ENCODE measurements at places on chromosomes 6 and 20.
A peak's percentile ranks its signal among the peaks of the same experiment; 100 is the strongest.

DNA sequence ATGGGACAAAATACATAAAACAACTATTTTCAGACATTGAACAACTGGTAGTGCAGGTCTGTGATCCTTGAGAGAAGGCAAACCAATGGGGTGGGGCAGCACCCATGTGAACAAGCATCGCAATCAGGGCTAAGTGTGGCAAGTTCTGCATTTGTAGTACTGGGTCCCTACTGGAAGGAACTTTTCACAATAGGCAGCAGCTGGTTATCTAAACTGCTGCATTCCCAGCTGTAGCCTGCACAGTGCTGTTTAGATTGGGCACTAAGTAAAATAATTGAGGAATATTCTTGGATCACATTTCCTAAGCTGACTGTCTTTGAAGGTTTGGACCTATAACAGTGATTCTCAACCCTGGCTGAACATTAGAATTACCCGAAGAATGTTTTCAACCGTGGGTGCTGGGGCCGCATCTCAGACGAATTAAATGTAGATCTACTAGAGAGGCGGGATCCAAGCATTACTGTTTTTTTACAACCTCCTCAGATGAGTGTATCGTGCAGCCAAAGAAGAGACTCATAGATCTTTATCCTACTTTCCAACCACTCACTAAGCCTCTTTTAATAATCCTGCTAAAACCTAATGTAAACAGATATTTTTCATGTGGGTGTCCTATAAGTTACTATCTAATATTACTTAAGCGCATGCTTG lies 12.4 kb upstream of the MAP3K4 start:
- no peak for DNase-seq

- no peak for DNase-seq
Observed at GRCh38 chr6:80380566-80380965, 274.1 kb downstream of the BCKDHB start.

DNA sequence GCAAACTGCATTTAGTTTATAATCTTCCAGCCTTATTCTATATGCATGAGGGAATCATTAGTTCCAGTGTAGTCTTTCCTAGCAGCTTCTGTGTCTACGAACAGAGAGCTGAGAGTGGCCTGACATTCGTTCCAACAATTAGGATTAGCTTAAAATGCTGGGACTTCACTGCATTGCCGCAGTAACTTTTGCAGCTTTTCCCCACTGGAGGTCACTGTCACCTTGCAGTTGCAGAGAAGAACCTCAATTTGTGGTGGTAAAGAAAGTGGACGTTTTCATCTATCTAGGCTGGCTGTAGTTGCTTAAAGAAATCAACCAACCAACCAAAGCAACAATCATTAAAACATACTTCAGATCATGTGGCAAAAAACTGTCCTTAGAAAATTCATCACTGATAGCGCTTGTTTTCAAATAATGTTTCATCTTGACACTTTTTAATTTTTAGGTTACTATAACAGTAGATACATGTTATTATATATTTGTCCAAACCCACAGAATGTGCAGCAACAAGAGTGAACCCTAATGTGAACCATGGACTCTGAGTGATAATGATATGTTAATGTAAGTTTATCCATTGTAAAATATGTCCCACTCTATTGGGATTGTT lies 12.2 kb downstream of the MYLK4 start:
- peak; percentile 80 for DNase-seq

- peak; percentile 91 for DNase-seq
Observed at GRCh38 chr6:136788069-136788902, 4.0 kb downstream of the MAP3K5 start.

DNA sequence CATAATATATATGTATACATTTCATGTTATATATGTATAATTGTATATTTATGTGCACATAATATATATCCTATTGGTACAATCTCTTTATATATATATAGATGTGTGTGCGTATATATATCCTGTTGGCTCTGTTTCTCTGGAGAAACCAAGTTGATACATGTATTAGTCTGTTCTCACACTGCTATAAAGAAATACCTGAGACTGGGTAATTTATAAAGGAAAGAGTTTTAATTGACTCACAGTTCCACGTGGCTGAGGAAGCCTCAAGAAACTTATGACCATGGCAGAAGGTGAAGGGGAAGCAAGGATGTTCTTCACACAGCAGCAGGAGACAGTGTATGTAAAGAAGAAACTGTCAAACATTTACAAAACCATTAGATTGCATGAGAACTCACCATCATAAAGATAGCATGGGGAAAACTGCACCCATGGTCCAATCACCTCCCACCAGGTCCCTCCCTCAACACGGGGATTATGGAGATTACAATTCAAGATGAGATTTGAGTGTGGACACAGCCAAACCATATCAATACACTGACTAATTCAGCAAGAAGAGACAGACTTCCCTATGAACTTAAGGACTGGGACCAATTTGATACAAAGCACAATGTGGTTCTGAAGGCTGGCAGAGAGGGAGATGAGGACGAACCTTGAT lies 14.0 kb downstream of the CST3 start:
- no peak for DNase-seq

- no peak for DNase-seq
Observed at GRCh38 chr20:35191419-35192117, 19.7 kb downstream of the PROCR start.

DNA sequence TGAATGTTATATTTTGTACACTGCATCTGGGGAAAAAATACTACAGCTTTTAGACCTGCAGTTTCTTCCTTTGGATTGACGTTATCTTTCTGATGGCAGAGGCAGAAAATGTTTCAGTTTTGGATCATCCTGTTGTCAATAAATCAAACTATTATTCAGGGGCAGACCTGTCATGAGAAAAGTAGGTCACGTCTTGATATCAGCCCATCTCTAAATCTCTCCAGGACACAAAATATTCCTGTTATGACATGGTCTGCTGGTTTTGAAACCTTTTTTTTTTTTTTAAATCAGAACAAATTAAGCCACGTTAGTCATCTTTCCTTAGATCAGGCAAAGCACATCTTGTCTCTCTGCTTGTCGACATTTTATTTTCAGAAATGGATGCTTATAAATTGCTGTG lies 24.0 kb downstream of the IL20RA start:
- no peak for DNase-seq

DNA sequence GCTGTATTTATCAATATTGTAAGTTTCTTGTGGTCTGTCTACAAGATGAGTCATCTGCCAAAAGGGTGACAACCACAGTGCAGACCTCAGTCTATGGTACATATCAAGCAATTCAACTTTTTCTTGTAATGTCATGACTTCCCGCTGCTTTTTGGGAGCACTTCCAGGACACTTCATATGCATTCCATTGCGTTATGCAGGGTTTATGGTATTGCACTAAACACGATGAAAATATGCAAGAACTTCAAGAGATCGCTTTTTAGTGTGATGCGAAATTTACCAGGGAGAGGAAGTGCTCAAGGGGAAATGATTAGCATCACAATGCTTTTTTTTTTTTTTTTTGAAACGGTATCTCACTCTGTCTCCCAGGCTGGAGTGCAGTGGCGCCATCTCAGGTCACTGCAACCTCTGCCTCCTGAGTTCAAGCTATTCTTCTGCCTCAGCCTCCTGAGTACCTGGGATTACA lies 166.5 kb downstream of the TFAP2A start:
- DNase-seq = peak; percentile 77

DNA sequence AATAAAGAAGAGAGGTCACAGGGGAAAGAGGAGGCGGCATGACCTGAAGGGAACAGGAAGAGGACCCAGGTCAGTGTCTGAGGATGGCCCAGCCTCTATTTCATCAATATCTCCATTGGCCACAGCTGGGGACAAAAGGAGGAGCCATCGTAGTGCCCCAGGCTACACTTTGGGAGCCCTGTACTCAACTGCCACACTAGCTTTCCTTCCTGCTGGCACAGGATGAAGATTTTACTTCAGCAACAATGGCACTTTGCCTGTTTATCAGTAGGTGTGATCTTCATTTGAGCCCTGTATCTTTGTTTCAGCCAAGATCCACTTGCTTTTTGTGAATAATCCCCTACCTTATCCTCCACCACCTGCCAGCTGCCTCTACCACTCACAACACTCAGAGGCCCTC lies 35.4 kb upstream of the RCAN2 start:
- DNase-seq = no peak

DNA sequence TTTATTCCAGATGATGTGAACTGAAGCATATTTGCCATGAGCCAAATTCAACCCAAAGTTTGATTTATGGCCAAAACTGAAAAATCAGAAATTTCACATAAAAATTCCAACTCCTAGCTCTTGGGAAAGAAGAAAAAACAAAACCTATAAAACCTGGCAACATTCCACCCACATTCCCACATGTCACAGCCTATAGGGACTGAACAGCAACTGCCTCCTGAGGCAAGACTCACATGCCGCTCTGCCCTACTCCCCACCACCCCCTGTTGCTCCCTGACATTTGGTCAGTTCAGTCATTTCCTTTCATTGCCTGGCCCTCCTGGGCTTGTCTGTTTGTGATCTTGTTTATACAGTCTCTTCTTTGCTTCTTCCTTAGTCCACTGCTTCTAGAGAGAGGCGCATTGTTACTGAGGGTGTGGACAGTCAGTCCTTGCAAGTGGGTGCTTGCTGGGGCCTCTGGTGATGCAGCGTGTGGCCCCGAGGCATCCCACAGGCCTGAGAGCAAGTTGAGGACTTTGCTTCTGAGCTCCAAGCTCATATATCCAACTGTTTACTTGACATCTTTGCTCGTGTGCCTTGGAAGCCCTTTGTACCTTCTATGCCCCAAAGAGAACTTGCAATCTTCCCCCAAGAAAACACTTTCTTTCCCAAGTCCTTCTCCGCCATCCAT lies 31.4 kb downstream of the NFATC2 start:
- DNase-seq = no peak

DNA sequence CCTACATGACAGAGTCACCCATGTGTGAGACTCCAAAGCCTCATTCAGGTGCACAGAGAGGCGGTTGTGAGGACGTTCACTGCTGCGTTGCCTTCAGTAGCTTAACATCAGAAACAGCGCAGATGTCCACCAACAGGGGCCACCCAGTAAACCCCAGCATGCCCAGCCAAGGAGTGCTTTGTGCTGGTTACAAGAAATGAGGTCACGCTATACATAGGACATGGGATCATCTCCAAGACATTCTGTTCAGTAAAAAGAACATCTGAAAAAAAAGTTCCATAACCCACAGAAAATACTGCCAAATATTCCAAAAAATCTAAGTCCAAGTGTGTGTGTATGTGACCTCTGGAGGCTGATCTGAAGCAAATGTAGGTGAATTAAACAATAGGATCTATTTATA lies 16.0 kb downstream of the SLC52A3 start:
- DNase-seq = no peak

GRCh38 chr6:117483645-117484016 lies 1.2 kb downstream of the DCBLD1 start:
- peak; percentile 65 for DNase-seq

DNA sequence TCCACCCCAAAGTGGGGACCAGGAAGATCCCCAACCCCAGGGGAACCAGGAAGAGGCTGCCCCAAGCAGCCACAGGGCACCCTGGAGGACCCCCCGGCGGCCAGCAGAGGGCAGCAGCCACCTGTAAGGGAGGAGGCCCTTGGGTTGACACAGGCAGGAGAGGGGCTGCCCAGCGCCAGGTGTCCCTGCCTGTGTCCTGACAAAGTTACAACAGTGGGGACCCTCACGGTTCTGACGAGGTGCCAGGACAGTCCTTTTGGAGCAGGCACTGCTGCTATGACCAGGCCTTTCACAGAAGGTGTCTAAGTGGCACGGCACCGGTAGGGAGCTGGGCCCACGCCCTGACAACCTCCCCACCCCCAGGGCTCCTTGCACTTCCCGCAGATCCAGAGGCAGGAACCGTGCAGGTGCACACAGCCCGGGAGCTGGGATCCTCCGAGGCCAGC lies 176.7 kb downstream of the BMP7 start:
- peak; percentile 22 for DNase-seq

GRCh38 chr6:160264061-160264612 lies 5.5 kb upstream of the SLC22A2 start:
- DNase-seq = no peak

DNA sequence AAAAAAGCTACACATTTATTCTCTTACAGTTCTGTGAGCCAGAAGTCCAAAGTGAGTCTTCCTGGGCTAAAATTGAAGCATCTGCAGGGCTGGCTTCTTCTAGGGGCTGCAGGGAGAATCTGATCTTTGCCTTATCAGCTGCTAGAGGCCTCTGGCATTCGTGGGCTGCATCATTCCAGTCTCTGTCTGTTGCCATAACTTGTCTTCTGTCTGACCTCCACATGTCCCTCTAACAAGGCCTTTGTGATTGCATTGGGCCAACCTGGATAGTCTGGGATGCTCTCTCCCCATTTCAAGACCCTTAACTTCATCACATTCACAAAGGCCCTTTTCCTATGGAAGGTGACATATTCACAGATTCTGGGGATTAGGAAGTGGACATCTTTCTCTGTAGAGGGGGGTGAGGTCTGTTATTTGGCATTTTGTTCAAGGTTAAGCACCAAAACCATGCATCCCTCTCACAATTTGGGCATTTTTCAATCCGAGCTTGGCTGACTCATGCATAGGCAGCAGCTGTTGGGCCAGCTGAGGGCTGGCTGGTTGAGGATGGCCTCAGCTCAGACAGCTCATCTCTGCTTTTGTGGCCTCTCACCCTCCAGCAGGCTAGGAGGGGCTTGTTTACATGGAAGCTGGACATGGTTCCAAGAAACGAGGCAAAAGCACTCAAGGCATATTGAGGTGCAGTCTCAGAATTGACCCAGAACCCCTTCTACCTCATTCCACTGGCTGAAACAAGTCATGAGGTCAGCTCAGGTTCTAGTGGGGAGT lies 116.1 kb upstream of the NXT1 start:
- DNase-seq = no peak

GRCh38 chr6:71258078-71258866 lies 30.3 kb upstream of the OGFRL1 start:
- DNase-seq = no peak

- DNase-seq = no peak
Observed at GRCh38 chr6:144460327-144461095, 175.4 kb downstream of the UTRN start.

- no peak for DNase-seq
Observed at GRCh38 chr6:30465595-30466306, 23.6 kb upstream of the HLA-E start.

DNA sequence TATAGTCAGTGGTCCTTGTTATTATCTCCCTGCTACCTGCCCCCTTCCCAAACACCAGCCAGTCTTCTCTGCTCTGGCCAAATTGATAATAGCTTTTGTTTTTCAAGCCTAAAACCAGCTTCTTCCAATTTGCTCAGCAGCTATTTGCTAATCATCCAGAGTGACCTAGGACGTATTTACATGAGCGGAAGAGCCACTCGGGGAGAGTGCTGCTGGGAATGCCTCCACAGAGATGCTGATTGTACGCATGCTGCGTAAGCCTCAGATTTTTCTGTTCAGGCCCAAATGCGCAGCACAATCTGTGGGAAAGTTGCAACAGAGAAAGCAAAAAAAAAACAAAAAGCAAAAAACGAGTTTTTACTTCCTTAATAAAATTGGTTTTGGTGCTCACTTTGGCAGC lies 24.4 kb upstream of the ID1 start:
- no peak for DNase-seq
